ENCODE measurements at places on chromosomes 7 and 10.

GRCh38 chr10:7544203-7544602 lies 122.6 kb downstream of the ITIH5 start:
- DNase-seq = no peak

- no peak for DNase-seq
These were observed 21.9 kb downstream of the SKIDA1 start for GRCh38 chr10:21503542-21503941.

DNA sequence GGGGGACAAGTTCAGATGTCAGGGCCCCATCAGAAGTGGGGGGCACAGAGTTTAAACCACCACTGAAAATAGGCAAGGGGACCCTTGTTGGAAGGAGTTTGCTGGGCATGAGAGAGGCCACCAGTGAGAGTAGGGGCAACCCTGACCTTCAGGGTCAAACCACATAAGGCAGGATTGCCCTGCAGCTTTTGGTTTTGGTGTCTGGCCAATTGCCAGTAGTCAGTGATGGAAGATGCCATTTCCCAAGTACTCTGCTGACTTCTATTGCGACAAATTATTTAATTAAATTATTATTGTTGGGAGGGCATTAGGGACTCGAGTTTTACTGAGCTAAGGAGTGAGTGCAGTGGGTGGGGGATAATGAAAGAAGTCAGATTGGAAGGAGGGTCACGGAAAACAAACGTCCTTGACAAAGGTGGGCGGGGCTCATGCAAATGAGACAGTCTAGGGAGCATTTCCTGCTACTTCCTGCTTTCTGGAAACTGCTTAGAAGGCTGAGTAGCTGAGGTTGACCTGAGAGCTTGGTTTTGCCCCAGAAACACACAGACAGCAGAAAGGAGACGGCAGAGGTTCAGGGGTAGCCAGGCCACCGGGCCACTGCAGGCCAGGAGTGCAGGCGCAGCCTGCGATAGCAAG lies 74.2 kb upstream of the ANLN start:
- DNase-seq = no peak

DNA sequence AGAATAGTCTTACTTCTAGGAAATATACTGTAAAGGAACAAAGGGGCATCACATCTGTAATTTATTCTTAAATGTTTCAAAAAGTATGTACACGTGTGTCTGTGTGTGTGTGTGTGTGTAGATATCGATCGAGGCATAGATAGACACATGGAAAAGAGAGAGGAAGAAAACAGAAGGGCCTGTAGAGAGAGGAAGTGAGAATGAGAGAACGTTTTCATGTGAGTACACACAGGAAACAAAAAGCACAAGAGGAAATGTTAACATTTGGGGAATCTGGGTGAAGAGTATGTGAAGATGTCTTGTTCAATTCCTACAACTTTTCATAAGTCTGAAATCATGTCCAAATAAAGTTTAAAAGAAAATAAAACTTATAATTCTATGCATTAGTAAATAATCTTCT lies 286.5 kb upstream of the SORCS1 start:
- DNase-seq = no peak

GRCh38 chr7:97512441-97513207 lies 219.3 kb upstream of the TAC1 start:
- DNase-seq = no peak

DNA sequence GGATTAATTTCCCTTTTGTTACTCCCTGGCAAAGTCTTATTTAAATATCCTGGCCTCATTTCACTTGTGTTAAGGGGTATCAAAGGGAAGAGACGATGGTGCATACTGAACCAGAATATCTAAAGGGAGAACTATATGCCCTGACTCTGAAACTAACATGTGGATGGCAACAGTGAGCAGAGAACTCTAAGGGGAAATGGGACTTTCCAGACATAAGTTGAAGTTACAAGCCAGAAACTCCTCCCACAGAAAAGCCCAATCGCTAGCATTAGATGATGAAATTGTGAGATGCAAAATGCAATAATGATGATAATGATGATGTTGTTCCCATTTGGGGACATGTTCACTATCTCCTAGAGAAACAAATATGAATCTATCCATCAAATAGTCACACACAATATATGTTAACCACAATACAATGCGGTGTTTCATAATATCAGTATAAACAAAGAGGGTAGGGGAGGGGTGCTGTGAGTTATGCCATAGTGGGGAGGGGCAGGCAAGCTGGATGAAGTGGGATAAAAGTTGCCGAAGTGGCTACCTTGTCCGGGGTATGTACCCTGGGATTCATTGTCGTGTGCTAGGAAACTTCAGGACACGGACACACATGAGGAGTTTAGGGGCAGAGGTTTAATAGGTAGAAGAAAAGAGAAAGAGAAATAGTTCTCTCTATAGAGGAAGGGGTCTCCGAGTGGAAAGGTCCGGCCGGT lies 37.1 kb downstream of the TMEM229A start:
- no peak for DNase-seq

DNA sequence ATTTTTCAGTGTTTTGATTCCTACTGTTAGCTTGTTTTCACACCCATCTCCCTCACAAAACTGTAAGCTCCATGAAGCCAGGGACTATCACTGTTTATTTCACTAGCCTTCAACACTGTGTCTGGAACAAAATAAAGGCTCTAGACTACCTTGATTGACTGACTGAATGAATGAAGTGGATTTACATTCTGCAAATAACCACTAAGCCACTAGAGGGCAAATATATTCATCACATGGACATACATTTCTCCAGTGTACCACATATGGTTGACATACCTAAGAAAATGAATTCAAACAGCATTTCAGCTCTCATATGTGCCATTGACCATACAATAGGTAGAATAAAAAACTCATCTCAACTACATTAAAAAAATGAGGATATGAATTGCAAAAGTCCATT lies 185.9 kb downstream of the RAB11FIP2 start:
- no peak for DNase-seq

DNA sequence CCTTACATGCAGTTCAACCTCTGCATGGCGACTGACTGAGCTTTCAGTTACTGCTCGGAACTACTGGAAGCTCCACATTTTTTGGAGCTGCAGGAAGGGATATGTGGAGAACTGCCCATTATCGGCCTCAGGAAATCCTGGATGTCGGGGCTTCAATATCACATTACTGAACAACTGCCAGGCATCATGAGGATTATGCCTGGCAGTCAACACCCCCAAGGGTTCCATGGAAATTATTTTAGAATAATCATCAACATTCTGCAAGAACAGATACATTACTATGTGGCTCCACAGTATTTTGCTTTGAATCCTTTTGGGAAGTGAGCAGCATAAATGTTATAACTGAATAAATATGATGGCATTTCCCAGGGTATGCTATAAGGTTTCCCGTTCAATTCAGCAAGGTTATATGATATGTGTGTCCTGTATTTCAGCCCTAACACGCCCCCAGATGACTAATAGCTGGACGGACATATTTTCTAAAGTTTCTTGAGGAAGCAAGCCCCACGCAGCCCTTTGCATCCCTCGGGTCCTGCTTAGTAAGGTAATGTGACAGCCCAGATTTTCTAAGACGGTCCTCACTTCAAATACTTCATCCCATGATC lies 53.0 kb upstream of the OPALIN start:
- DNase-seq = no peak

DNA sequence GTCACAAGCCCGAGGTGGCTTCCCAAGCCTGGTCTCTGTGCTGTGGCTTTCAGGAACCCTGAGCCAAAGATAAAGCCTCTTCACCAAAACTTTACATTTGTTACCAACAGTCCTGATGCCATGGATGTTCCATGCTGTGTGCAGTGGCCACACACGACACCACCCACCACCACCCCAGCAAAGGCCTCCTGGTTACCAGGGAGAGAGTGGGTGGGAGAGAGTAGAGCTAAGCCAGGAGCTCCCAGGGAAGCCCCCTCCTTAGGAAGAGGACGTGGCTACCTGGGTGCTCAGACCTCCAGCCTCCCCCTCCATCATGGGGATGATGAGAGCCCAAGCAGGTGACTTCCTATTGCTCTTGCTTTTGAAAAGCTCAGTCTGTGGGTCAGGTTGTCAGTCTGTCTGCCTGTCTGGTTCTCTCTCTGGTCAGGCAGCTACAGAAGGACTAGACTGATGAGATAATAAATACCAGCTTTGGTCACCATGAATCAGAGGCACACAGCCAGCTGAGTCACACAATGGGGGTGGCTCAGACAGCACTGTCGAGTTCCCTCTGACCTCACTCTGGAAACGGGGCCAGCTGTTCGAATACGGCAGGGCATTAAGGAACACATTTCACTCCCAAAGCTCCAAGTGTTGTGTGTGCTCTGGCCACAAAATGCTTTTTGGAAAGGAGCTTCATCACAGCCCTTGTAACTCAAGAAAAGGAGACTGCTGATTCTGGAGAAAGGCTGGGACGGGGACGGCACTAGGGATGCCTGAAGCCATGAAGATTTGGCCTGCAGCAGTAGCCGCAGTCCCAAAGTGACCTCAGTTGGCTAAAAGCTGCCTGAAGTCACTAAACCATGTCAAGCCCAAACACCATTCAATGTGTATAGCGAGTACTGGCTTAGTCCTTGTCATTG lies 166.0 kb downstream of the FANK1 start:
- no peak for DNase-seq
